Activated T-helper 17 cell treated with anti-CD3 and anti-CD28 coated beads, Interleukin-2, amount 50 U/mL, for 72 hours (primary cell): ENCODE measurements at places on chromosomes 6 and 20.

DNA sequence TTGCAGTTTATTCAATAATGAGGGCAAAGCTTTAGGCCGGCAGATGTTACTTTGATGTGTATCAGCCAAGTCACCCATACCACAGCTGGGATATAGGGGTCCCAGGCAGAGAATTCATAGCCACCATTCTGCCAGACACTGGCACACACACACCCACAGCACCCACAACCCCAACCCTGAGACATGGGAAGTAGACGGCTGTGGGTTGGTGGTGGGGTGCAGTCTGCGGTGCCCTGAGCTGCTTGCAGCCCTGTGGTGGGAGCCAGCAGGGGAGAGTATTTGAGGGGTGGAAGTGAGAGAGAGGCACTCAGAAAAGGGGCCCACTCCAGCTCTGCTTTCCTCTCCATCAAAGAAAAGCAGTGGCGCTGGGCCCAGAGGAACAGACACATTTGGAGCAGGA is 125.3 kb downstream of the FOXO3 start:
- ATAC-seq: no peak

- peak; percentile 76 for ATAC-seq
Observed at GRCh38 chr6:593139-593906, 63.6 kb downstream of the HUS1B start.

GRCh38 chr6:83108378-83108777 is 40.9 kb downstream of the DOP1A start:
- ATAC-seq: no peak

GRCh38 chr6:135179920-135180541 is 1.1 kb upstream of the MYB start:
- ATAC-seq: no peak

DNA sequence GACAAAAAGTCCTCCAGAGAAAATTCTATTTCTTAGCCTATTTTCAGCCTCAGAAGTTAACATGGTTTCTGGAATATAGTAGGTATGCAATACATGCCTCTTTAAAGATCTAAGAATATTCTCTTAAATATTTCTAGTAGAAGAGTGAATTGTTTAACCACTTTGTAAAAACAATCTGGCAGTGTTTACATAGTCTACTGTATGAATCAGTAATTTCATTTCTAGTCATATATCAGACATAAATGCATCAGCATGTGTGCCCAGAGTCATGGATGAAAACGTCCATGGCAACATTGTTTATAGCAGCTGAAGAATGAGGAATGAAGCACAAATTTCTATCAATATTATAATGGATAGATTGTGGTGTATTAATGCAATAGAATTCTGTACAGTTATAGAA is 124.9 kb downstream of the NKAIN2 start:
- no peak for ATAC-seq

DNA sequence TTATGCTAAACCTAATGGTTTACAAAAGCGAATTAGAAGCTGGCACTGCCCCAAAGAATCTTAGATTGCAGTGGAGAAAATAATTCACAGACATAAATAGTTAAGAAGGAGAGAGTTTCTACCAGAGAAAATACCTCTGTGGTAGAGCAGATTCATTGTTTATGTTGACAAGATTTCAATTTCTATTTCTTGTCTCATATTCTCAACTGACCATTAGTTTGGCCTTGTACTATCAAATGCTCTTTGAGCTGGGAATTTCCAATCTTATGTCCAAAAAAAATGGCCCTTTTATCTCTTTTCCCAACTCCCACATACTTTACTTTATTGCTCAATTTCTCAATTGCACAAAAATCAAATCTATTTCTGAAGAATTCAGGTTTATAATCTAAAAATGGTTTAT is 804.1 kb upstream of the CITED2 start:
- ATAC-seq: no peak

GRCh38 chr20:7195704-7196103 is 428.2 kb downstream of the BMP2 start:
- no peak for ATAC-seq

DNA sequence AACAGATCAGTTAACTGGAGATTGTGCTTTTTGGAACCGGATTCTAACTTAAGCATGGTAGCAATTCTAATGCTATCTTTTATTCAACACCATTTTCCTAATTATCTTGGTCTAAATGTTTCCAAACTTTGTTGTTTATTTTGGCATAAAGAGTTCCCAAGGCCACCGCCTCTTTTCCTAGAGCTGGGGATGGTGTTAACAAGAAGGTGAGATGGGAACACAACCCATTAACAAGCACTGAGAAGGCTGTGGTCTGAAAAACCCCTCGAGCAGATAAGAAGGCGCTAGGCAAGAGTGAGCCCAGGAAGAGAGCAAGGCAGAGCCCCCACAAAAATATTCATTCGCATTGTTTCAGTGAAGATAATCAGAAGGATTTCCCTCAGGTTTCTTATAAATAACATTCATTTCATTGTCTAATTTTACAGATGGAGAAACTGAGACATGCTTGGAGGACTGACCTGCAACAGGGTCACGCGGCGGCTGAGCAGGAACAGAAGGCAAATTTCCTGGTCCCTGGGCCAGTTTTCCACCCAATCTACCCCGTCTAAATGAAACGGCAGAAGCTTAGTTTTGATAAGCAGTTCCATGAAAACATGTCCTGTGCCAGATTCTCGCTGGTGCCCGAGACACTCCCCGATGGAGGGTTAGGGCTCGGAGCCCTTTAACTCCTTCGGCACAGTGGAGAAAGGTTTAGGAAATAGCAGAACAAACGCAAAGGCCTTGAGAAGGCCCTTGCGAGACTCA is 155.6 kb downstream of the FOXC1 start:
- ATAC-seq: no peak

- no peak for ATAC-seq
Observed at GRCh38 chr20:8874437-8874836, 194.4 kb upstream of the PLCB4 start.

GRCh38 chr20:34403908-34404307 is 40.8 kb downstream of the ITCH start:
- ATAC-seq: no peak

GRCh38 chr20:38321959-38322598 is 18.1 kb downstream of the BPI start:
- no peak for ATAC-seq

- ATAC-seq: no peak
Observed at GRCh38 chr6:7529141-7529540, 12.3 kb upstream of the DSP start.

GRCh38 chr6:112413780-112414179 is 66.7 kb downstream of the RFPL4B start:
- no peak for ATAC-seq

DNA sequence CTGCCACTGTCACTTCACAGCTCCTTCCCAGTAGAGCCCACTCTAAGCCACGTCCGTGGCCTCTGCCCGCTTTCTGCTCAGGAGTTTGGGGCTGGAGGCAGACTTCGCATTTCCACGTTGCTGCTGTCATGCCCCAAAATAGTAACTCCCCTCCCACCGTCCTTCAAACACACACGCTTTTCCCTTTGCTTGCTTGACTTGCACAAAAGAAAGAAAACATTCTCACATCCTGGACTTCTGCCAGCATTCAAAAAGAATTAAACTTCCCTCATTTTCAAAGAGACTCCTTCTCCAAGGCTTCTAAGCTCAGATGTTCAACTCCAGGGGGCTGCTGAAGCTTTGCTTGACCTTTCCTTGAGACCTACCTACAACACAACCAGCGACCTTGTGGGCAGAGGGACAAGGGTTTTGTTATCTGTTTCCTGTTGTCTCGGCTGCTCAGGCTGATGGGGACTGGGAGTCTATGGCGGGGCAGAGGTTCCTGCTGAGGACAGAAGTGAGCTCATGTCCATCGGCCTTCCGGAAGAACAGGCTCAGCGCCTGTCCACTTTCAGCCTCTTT is 263.8 kb upstream of the FOXQ1 start:
- ATAC-seq: no peak

- no peak for ATAC-seq
Observed at GRCh38 chr6:34584694-34585093, 28.6 kb upstream of the SPDEF start.

DNA sequence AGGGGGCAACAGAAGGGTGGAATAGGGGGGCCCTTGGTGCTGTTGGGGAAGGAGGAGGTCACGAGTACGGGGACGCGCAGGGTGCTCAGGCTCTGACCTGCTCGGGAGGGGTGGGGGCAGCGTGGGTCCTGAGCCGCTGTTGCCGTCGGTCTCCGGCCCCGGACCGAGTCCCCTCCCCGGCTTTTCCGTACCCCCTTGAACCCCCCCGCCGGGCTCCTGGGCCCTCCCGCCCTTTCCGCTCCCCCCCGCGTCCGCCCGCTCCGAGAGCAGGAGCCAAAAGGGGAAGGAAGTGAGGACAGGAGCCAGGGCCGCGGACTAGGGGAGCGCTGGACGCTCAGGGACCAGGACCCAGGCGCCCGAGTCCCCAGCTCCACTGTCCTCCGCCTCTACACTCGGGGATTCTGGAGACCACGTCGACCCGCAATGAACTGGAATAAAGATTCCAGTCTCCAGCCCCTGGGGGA is at the start of gene RGL2:
Gene RGL2 (minus strand): TSS at position 170 of the 464 bp plus-strand sequence. CDS start 332 bp downstream, outside the sequence.
- ATAC-seq: peak; percentile 31

DNA sequence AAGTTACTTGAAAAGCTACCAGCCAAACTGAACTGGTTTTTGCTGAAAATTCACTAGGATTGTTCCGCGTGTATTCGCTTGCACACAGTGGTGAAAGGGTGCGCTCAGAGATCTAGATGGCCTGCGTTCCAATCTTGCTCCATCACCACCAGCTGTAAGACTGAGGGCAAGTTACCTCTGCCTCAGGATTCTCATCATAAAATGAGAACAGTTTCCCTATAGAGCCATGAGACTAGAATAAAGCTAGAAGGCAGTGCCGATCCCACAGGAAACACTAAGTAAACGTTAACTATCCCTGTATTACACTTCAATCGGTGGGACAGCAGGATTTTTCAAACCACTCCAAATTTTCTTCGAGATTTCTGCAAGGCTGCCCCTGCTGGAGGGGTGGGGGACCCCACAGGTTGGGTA is 838 bp downstream of the AHCY start:
- no peak for ATAC-seq

- ATAC-seq: peak; percentile 16
Observed at GRCh38 chr6:72861935-72862432, 240.1 kb downstream of the KCNQ5 start.

- no peak for ATAC-seq
Observed at GRCh38 chr6:130524552-130524951, 158.7 kb downstream of the TMEM200A start.

GRCh38 chr20:45019027-45019761 is 52.9 kb downstream of the STK4 start:
- no peak for ATAC-seq

DNA sequence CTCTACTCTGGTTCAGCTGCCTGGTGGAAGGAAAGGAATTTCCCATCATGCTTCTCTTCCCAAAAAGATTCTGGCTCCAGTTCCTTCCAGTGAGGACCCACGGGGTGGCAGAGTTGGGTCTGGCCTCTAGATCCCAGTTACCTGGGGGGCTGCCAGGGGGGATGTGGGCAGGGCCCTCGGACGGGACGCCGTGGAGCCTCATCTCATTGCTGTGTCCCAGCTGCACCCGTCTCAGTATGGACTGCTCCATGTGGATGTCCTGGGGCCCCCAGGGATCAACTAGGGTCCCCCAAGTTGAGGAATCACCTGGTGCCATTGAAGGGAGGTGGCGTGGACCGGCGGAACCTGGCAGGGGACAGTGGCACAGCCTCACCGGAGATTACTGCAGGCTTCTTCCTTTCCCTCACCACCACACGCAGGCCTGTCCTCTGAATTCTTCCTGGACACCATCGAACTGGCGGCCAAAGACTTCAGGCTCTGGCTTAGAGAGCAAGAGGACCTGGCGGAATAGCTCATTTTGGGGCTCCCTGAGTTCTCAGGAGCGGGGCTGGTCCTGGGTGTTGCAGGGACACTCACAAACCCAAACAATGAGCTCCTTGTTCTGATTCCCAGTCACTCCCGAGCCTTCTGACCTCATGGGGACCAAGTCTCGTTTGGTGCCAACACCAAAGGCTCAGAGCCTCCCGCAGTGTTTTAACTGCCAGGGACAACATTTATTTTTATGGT is 8.5 kb downstream of the ZBP1 start:
- no peak for ATAC-seq

DNA sequence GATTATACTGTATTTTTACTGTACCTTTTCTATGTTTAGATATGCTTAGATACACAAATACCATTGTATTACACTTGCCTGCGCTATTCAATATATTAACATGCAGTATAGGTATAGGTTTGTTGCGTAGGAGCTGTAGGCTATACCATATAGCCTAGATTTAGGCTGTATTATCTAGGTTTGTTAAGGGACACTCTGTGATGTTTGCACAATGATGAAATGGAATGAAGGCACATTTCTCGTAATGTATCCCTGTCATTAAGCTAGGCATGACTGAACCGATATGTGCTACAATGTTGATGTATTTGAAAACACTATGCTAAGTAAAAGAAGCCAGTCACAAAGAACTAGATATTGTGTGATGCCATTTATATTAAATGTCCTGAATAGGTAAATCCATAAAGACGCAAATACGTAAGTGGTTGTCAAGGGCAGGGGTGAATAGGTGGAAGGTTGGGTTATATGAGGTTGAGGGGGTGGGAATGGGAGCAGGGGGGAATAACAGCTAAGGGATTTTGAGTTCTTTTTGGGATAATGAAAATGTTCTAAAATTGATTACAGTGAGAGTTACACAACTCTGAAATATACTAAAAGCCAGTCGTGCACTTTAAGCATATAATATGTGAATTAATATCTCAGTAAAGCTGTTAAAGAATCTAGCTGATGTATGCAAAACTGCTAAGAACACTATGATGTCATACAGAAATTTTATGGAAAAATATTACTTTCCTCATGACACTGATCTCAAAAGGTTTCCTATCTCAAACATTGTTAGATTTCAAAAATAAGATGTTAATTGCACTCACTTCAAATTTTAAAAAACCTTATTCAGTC is 97.4 kb downstream of the NCOA3 start:
- no peak for ATAC-seq

DNA sequence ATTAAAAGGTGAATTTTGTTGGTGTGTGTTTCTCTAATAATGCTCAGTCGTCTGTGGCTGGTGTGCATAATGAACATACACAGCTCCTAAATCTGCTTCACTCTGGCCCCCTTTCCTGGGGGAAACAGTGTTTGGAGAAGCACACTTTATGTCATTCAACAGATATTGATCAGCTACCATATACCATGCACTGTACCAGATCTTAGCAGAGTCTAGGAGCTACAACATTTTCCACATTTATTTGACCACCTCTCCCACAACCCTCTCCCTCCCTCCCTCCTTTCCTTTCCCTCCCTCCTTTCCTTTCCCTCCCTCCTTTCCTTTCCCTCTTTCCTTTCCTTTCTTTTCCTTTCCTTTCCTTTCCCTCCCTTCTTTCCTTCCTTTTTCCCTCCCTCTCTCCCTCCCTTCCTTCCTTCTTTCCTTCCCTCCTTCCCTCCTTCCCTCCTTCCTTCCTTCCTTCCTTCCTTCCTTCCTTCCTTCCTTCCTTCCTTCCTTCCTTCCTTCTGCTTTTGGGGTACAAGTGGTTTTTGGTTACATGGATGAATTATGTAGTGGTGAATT is 85.7 kb downstream of the PLCB4 start:
- ATAC-seq: no peak

GRCh38 chr20:8036771-8037170 is 17.2 kb upstream of the TMX4 start:
- peak; percentile 91 for ATAC-seq

- ATAC-seq: no peak
Observed at GRCh38 chr6:169784821-169785340, 33.5 kb downstream of the ERMARD start.

- no peak for ATAC-seq
Observed at GRCh38 chr6:121596441-121596840, 161.0 kb downstream of the GJA1 start.
